ENCODE measurements at places on chromosomes 12 and 14.
A peak's percentile ranks its signal among the peaks of the same experiment; 100 is the strongest.

GRCh38 chr14:98507264-98507663 lies 764.7 kb downstream of the BCL11B start:
- no peak for DNase-seq

- DNase-seq = no peak
Observed at GRCh38 chr12:58801986-58802385, 118.3 kb downstream of the LRIG3 start.

- no peak for DNase-seq
Observed at GRCh38 chr14:91288876-91289275, 44.4 kb upstream of the GPR68 start.

DNA sequence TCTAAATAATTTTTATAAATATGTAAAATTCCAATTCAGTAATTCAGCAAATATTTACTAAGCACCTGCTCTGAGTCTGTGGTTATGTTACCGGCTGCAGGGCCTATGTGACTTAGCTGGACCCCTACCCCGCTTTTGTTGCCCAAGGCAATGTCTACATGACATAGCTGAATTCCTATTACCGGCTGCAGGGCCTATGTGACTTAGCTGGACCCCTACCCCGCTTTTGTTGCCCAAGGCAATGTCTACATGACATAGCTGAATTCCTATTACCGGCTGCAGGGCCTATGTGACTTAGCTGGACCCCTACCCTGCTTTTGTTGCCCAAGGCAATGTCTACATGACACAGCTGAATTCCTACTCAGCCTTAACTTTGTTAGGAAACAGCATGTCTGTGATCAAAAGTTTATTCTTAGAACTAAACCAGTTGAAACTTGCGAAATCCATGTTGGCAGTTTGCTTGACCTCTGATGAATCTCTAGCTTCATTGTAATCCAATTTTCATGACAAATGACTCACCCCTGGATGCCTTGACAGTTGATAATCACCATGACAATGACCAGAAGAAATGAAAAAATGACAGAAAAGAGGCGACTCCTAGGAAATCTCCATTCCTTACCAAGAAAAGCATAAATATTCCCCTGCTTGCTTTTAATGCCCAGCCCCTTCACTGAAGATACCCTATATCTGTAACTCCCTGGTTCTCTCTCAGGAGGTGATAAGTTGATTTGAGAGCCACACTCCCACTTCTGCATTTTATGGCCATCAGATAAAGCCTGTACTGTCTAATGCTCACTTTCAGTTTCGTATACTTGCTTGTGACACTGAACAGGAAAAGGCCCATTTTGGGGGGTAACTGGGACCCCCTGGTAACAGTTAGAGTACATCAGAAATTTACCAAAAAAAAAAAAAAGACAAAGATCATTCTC lies 148.4 kb upstream of the SYT10 start:
- DNase-seq = no peak

GRCh38 chr12:12717586-12718380 lies 615 bp downstream of the CDKN1B start:
- no peak for DNase-seq

GRCh38 chr12:497501-498160 lies 37.9 kb downstream of the B4GALNT3 start:
- DNase-seq = no peak

- no peak for DNase-seq
Observed at GRCh38 chr12:68904351-68904962, 28.5 kb downstream of the CPM start.

DNA sequence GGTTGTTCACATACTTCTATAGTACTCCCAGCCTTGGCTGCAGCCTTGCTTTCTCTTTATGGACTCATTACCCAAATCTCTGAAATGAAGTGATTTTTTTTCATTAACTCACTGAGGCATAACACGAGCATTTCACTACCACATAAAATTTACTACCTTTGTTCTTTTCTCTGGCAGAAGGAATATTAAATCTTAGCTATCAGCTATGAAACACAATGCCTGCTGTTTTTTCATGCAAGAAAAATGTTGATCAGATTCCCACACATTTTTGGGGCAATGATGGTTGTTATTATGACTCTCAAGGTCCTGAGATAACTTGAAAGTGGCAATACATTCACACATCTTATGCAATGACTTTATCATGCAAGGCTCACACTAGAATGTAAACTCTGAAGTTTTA lies 225.3 kb upstream of the ATP2B1 start:
- no peak for DNase-seq

GRCh38 chr12:131948166-131948712 lies 1.5 kb upstream of the EP400 start:
- no peak for DNase-seq

DNA sequence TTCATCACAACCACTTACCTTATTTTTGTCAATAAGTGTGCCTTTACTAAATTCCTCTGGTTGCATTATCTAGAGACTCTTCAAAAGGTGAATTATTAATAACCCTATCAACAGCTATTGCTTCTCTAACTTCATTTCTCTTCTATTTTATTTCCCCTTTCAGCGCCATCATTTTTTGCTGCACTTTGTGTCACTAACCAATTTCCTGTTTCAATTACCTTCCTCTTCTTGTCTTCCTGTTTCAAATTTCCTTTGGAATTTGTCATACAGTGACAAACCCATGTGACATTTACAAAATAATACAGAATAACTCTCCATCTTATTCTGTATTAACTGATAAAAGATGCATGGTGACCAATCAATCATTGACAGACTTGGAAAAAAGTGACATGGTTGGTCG lies 12.2 kb upstream of the CLEC2A start:
- no peak for DNase-seq

- DNase-seq = no peak
Observed at GRCh38 chr12:131836714-131837397, 8.7 kb downstream of the MMP17 start.

GRCh38 chr12:543114-543451 lies 83.3 kb downstream of the B4GALNT3 start:
- no peak for DNase-seq

GRCh38 chr14:92874962-92875661 lies 47.8 kb upstream of the CHGA start:
- DNase-seq = no peak

DNA sequence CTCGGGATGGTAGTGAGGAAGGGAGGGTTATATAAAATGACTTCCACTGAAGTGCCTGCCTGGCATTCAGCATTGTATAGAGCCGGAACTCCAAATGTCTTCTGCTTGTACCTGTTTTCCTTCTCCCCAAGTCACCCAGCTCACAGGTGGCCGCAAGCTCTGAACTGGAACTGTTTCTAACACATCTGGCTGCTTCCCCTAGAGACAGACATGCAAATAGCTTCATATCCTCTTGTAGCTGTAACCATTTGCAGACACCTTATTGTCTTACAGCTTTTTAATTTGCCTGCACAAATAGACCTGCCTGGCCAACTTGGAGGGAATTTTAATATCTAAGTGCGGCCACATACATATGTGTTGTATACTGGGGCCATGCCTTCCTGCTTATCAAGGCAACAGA lies 126.0 kb downstream of the CHST11 start:
- DNase-seq = no peak

DNA sequence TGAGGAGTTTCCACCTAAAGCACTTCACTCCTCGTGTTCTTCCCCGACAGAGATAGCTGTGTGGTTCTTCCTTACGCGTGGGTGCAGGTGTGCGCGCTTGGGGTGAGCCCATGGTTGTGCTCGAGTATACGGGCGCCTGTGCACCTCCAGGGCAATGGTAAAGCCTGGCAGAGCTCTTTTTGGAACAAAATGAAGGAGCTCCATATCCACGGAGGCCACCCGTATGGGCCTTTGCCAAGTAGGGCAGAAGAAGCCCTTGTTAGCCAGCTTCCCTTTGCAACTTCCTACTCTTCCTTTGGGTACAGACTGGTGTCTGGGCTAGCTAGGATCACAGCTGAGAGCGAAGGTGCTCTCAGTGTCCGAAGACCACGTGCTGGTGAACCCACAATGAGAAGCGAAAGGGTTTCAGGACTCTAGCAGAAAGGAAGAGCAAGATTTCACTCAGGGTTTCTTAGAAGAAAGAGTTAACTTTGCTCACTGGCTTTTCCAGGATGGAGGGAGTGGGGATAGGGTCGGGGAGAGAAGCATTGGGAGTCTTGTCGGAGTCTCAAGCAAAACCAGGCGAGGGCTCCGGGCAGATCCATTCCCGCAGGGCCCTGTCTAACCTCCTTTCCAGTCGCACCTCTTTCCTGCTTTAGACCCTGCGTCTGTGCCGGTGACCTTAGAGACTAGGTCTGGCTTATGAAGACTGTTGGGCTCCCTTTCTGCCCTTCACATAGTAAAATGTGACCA lies 960 bp upstream of the LRFN5 start:
- peak; percentile 91 for DNase-seq

GRCh38 chr12:42277396-42278127 lies 39.5 kb upstream of the YAF2 start:
- no peak for DNase-seq

DNA sequence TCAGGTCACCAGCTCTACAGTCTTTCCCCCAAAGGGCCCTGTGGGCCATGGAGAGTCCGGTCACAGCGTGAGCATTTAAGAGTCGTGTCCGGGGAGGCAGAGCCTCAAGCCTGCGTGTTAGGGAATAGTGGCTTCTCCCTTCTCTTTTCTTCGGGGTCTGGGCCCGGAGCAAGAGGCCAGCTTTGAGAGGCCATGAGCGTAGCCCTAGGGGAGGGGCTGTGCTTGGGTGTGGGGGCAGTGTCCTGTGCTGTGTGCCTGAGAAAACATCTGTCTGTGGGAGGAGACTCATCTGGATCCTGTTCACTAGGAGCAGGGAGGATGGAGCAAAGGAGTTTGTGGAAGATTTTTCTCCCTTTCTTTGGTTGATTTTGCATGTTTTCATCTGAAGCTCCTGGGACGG lies 5.3 kb downstream of the LRP1-AS start:
- DNase-seq = no peak

DNA sequence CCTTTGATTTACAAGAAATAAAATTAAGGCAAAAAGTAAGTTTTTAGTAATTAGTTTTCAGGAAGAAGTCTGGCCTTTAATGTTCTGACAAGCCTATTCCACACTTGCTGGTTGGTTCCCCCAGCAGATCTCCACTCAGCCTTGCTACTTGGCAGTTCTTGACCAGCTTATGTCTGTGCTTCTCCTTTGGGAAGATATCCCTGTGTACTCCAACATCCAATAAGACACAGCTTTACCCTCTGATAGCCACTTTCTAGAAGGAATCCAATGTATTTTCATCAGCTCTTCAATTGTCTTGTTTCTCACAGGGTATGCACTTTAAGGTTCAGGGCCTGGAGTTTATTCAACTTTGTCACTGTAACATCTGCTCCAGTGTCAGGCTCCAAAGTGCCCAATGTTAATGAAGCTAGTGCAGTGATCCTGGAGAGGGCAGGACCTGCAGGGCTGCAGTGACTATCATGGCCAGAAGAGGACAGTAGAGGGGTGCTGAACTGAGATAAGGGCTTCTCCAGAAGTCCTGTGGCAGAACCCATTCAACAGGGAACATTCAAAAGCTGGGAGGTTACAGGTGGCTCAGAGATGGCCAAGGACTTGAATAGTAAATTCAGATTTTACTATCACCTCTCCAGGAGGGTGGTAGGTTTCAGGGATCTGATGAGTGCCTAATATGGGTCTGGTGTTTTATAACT lies 22.9 kb downstream of the JKAMP start:
- peak; percentile 48 for DNase-seq

DNA sequence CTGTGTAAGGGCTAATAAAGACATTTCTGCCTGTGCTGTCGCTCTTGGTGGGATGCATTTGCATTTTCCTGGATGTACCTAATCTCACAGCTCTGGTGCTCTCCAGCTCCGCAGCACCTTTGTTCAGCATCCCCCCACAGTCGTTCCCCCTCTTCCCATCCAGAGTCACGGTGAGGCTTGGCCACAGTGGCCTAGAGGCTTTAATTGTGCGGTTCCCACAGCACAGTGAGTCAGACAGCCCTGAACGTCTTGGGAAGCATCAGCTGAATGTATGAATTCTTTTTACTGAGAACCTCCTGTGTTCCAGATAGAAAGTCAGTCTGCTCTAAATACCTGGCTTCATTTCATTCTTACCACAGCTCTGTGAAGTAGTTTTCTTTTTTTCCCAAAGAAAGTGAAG lies 28.7 kb downstream of the MLXIP start:
- no peak for DNase-seq

- no peak for DNase-seq
Observed at GRCh38 chr14:89165189-89166181, 251.5 kb downstream of the FOXN3 start.

- no peak for DNase-seq
Observed at GRCh38 chr14:31241450-31242114, 34.0 kb upstream of the HECTD1 start.

DNA sequence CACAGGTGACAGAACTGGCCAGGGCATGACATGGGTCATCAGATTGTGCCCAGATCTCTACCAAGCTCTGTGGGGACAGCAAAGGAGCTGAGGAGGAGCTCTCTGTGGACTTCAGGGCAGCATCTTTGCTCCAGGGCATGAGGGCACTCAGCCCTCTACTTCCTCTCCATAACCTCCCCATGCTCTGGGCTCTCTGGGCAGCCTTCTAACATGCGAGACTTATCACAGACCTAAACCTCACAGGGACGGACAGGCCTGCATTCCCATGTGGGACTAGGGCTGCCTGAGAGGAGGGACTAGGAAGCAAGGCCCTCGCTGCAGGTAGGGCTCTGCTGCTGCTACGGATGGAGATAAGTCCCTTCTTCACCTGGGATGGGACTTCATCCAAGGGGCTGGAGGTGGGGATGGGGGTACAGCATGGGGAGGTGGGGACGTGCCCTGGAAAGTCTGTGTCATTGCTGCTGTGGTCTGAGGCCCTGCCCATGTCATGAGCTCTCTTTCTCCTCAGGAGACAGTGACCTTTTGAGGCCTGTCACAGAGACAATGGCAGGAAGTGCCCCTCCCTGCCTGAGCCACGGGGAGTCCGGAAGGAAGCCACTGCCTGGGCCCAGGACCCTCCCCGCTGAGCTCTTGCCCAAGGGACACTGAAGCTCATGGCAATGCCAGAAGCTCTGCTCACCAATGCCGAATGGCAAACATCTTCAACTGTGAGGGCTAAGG lies 44.1 kb downstream of the PITPNM2 start:
- no peak for DNase-seq

DNA sequence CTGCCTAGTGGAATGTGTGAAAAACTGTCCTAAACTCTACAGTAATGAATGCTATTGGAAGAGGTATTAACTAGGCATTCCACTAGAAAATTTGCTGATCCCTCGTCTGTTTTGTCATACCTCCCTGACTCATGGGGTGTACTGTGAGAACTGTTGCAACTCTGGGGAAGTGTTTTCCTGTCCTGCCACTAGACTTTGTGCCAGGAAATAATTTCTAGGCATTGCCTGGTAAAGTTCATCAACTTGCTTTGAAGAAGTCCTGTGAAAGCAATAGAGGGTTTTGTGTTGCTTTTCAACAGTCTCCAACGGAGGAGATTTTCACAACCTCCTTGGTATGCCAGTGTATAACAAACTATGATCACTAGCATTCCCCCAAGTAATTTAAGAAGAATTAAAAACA lies 139.9 kb downstream of the AKAP6 start:
- DNase-seq = no peak

Data from NCI-H187 (cell line).